ENCODE measurements at places on chromosomes 11 and 22.

- no peak for DNase-seq
Measured at GRCh38 chr11:119797736-119798135, 68.7 kb upstream of the NECTIN1 start.

DNA sequence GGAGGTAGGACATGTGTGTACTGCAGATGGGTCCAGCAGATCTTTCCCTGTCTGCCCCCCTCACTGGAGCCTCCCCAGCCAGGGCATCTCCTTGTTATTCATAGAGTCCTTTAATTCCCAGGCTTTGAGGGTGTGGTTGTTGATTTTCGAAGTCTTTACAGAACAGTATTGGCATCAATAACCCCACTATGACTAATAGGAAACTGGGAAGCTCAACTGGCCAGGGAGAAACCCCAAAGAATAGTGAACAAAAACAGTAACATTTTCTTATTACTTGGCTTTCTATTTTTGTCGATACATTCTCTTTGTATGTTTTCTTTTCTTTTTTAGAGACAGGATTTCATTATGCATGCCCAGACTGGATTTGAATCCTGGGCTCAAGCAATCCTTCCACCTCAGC lies 57.9 kb downstream of the NF2 start:
- no peak for DNase-seq

DNA sequence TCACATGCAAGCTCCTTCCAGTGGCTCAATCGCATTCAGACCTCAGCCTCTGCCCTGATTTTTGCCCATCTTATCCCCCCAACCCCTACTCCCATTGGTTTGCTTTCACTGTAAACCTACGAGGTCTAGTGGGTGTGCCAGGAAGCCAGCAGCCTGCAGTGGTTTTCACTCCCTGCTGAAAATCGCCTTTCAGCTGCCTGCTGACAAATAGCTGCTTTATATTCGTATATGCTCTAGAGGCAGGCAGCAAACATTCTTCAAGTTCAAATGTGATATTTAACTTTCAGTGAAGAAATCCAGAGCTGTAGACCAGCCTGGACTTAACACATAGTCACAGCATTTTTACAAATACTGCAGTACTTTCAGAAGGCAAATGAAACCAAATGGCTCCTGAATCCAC lies 92.8 kb upstream of the APOA1 start:
- no peak for DNase-seq

- no peak for DNase-seq
Measured at GRCh38 chr11:44992774-44993173, 42.1 kb upstream of the TP53I11 start.

DNA sequence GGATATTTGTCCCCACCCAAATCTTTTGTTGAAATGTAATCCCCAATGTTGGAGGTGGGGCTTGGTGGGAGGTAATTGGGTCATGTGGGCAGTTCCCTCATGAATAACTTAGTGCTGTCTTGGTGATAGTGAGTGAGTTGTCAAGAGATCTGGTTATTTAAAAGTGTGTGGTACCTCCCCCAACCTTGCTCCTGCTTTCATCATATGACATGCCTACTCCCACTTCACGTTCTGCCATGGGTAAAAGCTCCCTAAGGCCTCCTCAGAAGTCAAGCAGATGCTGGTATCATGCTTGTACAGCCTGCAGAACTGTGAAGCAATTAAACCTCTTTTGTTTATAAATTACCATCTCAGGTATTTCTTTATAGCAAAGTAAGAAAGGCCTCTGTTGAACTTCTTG lies 30.6 kb downstream of the AAMDC start:
- no peak for DNase-seq

DNA sequence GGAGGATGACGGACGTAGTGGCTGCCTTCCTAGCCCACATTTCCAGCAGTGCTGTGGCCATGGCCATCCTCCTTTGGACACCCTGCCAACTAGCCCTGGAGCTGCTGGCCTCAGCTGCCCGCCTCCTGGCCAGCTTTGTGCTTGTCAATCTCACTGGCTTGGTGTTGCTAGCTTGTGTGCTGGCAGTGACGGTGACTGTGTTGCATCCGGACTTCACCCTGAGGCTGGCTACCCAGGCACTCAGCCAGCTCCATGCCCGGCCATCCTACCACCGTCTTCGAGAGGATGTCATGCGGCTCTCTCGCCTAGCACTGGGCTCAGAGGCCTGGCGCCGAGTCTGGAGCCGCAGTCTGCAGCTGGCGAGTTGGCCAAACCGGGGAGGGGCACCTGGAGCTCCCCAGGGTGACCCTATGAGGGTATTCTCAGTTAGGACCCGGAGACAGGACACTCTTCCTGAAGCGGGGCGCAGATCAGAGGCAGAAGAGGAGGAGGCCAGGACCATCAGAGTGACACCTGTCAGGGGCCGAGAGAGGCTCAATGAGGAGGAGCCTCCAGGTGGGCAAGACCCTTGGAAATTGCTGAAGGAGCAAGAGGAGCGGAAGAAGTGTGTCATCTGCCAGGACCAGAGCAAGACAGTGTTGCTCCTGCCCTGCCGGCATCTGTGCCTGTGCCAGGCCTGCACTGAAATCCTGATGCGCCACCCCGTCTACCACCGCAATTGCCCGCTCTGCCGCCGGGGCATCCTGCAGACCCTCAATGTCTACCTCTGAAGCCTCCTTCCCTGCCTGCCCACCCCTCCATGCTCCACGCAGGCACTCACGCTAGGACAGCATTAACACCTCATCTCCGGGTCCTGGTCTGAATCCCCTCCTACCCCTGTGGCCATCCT lies 1.6 kb downstream of the RNF26 start:
- DNase-seq = no peak

DNA sequence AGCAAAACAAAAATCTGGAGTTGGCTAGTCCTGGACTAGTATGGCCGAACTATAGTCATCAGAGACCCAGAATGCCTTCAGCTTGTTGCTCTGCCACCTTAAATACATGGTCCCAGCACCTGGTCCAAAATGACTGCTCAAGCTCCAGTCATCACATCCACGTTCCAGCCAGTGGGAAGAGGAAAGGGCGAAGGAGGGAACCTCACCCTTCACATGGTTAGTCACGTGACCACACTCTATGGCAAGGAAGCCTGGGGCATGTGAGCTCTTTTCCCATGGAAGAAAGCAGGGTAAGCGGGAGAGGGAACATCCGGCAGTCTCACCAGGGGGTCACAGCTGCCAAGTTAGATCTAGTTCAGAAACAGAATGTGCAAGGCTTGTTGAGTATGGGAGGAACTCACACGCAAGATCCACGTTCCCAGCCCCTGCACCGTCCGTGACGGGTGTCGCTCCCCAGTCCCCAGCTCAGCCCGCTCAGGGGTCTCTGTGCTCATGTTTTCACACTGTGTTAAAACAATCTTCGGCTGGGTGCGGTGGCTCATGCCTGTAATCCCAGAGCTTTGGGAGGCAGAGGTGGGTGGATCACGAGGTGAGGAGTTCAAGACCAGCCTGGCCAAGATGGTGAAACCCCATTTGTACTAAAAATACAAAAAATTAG lies 1.9 kb upstream of the ANO9 start:
- DNase-seq = no peak

GRCh38 chr22:40300884-40301672 lies 45.2 kb upstream of the ADSL start:
- DNase-seq = no peak

- no peak for DNase-seq
Measured at GRCh38 chr22:36900880-36901279, 12.5 kb upstream of the CSF2RB start.

- DNase-seq = no peak
Measured at GRCh38 chr11:68468217-68468828, 7.8 kb downstream of the PPP6R3 start.

GRCh38 chr11:20483931-20484330 lies 96.4 kb downstream of the PRMT3 start:
- DNase-seq = no peak

GRCh38 chr11:12902791-12903486 lies 106.2 kb upstream of the RASSF10 start:
- DNase-seq = no peak

DNA sequence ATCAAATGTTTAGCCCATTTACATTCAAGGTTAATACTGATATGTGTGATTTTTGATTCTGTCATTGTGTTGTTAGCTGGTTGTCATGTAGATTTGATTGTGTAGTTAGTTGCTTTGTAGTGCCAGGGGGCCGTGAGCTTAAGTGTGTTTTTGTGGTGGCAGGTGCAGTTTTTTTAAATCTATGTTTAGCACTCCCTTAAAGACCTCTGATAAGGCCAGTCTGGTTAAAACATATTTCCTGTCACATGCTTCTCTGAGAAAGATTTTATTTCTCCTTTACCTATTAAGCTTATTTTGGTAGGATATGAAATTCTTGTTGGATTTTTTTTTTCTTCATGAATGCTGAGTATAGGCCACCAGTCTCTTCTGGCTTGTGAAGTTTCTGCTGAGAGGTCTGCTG lies 540.6 kb downstream of the LUZP2 start:
- no peak for DNase-seq

DNA sequence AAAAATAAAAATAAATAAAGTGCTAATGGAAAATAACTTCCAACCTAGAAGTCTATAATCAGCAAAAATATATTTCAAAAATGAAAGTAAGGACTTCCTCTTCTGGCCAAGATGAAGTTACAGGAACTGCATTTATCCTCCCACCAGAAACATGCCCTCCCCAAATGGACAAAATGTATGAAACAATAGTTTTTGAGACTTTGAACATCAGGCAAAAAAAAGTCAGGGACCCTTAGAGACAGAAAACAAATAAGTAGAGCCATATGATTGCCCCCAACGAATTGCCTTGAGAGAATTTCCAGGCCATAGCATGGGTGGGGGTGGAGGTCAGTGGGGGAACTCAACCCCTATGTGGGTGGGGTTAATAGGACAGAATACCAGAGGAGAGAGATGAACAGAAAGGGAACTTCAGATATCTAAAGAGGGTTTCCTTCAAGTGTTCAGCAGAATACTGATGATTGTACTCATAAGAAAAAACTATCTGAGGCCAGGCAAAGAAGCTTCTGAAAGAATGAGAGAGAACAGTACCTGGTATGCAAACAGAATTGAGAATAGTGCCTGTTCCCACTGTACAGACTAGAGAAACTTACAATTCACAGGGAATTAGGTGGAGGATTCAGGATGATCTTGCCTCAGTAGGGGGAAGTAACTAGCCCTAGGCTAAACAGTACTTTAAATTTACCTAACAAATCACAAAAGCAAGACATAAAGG lies 26.6 kb upstream of the IL10RA start:
- DNase-seq = no peak
